Foreskin keratinocyte (primary cell): ENCODE measurements at places on chromosomes 3 and 15. TPM values are rescaled to one million over a fixed set of nuclear protein-coding genes. Genes with fewer than 3 reads are reported as not detected.

SCN11A gene
- not detected in 2 replicates for polyA plus RNA-seq

GOLGA6B gene
- not detected in 2 replicates for polyA plus RNA-seq

ZNF620 gene
- polyA plus RNA-seq = 0.34 and 0.40 TPM in 2 replicates

- DNase-seq = no peak
Measured at GRCh38 chr3:124158168-124158881, 166.4 kb upstream of the ROPN1 start.

- DNase-seq = peak; percentile 33
Measured at GRCh38 chr15:66515901-66516322, 10.8 kb downstream of the ZWILCH start.

DNA sequence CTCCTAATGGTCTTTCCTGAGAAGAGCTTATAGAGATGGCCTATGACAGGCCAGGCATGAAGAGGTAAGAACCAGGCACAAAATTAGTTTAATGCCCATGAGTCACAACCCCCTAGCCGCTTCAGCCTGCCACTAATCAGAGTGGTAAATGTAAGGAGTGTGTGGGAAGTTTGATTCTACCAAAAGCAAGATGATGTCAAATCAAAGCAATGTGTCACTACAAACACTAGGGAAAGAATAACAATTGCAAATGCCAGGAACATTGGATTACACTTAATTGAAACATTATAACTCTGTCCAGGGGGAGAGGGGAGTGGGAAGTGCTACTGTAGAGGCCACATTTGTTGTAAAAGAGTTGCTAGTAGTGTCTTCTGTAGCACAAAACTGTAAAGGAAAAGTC is 596.6 kb upstream of the AGTR1 start:
- no peak for DNase-seq

GRCh38 chr15:67832031-67832551 is 6.8 kb downstream of the SKOR1 start:
- no peak for DNase-seq
